ENCODE measurements at places on chromosomes 5 and 9.

GRCh38 chr5:145350513-145350912, 484.6 kb downstream of the PRELID2 start:
- no peak for DNase-seq

GRCh38 chr5:142012186-142012785, 541 bp downstream of the GNPDA1 start:
- peak; percentile 28 for DNase-seq

DNA sequence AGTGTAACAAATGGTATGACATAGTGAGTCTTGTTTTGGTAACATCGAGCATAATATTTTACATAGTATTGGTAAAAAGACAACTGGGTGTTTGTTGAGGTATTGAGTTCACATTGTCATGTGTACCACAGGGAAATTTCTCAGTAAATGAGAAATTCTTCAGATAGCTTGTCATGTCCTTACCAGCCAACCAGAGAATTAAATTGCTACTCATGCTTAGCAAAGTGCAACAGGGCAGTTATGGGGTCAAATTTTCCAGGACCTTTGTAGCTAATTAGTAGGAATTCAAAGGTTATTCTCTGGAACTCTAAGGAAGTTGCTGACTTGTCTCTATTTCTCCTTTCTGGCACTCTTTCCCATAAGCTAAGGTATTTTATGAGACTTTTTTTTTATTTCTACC, 595.7 kb downstream of the EFNA5 start:
- no peak for DNase-seq

DNA sequence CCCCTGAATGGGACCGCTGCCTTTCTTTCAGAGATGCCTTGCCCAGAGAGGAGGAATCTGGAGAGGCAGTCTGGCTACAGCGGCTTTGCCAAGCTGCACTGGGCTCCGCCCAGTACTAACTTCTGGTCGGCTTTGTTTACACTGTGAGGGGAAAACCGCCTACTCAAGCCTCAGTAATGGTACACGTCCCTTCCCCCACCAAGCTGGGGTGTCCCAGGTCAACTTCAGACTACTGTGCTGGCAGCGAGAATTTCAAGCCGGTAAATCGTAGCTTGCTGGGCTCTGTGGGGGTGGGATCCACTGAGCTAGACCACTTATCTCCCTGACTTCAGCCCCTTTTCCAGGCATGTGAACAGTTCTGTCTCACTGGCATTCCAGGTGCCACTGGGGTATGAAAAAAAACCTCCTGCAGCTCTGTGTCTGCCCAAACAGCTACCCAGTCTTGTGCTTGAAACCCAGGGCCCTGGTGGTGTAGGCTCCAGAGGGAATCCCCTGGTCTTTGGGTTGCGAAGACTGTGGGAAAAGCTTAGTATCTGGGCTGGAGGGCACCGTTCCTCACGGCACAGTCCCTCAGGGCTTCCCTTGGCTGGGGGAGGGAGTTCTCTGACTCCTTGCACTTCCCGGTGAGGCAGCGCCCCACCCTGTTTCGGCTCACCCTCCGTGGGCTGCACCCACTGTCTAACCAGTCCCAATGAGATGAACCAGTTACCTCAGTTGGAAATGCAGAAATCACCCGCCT, 171.2 kb downstream of the CWC27 start:
- DNase-seq: peak; percentile 70

DNA sequence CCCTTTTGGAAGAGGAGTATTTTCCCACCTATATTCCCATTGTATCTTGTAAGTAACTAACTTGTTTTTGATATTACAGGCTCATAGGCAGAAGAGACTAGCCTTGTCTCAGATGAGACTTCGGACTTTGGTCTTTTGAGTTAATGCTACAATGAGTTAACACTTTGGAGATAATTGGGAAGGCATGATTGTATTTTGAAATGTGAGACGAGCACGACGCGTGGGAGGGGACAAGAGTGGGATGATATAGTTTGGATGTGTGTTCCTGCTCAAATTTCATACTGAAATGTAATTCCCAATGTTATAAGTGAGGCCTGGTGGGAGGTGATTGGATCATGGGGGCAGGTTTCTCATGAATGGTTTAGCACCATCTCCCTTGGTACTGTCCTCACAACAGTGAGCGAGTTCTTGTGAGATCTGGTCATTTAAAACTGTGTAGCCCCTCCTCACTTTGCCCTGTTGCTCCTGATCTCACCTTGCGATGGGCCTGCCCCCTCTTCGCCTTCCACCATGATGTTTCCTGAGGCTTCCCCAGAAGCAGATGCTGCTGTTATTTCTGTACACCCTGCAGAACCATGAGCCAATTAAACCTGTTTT, 721.5 kb upstream of the CTNND2 start:
- no peak for DNase-seq

DNA sequence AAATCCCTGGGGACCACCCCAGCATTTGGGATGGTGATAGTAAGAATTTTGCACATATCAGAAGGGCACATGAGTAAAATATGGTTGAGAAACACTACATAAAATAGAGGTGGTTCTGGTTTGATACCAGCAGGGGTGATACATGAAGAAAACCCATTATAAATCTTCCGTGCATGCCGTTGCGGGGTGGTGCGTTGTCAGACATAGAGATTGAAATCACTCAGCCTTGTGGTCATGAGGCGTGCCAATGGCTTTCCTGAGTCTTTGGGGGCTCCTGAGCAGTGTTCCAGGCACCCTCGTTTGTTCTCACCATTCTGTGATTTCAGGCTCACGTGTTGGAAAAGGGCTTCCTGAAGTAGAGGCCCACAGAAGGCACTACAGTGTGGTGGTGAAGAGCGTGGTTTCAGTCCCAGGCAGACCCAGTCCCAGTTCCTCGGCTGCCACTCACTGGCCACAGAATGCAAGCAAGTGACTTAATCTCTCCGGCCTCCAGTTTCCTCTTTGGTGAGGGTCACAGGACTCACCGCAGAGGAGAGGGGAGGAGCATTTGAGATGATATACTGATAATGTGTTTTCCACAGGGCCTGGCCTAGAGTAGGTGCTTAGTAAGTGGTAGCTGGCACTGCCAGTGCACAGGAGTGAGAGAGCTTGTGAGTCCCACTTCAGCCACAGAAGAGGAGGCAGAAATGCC, 20.5 kb upstream of the GLRX start:
- peak; percentile 68 for DNase-seq

- DNase-seq: no peak
Measured at GRCh38 chr5:882253-883183, 10.1 kb downstream of the BRD9 start.

GRCh38 chr9:104682642-104683041, 11.7 kb upstream of the OR13D1 start:
- no peak for DNase-seq

GRCh38 chr9:123121457-123121856, 88.0 kb downstream of the GPR21 start:
- DNase-seq: no peak

DNA sequence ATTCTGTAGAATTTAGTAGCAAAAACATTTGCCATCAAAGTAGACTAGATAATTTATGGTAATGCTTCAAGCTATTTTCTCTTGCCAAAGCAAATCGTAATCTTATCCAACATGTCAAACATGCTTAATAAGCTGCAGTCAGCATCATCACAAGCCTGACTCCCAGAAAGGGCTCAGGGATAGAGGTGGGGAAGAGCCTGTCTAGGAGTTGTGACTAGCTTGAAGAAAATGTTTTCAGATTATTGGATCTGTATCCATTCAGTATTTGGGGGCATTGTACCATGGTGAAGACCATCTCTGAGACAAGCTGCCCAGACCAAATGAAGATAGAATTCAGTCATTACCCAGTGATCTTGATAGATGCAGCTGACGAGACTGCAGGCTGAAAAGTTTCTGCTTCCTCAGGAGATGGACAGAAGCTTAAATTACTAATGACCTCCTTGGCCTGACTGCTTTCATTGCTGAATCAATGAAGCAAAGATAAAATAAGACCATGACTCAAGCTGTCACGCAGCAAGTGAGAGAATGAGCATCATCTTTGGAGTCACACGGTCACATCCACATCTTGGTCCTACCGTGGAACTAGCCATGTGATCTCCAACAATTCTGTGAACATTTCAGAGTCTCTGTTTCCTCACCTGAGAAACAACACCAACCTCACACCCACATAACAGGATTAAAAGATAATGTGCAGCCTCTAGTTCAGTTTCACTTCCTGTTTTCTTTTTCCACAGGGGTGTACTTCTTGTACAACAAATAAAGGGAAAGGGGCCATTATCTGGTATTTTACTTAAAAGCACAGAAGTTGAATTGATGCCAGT, 9.4 kb downstream of the ERAP2 start:
- DNase-seq: no peak

DNA sequence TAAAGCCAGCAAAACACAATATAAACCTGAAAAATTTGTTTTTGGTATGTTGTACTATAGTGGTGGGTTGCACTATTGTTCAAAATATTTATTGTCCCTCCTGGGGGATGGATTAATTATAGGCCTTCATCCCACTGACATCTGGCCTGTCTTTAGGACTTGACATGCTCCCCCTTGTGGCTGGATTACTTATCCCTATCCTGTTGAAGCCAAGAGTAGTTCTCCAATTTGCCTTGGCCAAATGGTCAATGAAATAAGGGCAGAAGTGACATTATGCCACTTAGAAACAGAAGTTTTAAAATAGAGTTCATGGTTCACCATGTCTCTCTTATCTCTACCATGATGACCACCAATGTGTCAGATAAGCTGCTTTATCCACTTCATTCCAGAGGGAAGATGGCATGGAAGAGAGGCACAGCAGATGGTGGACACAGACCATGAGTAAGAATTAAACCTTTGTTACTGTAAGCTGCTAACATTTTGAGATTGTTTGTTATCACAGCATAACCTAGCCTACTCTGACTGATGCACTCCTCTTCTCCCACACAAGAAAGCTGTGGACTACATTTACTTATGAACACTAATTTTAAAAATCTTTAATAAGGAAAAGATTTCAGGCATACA, 29.2 kb upstream of the ARHGEF28 start:
- no peak for DNase-seq

DNA sequence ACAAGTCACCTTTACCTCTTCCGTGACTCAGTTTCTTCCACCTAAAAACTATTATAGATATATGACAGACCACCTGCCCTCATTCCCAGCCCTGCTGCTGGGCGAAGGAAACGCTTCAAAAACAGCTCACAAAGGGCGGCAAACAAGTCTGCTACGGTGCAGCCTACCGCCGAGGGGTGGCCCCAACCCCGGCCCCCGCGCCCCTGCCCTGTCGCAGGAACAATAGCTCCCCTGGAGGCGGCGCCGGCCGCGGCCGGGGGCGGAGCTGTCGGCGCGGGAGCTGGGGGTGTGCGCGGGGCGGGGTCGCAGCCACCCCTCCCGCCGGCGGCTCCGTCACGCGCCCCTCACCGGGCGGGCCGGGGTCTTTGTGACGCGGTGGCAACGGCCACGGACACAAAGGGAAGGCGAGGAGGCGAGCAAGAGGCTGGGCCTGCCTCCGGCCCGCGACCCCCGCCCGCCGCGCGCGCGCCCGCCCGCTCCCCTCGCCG, at the start of gene TMEFF1:
Gene TMEFF1, plus strand, starts transcription at position 362 of the 488 bp plus-strand sequence. CDS start 396 bp downstream, outside the sequence.
- no peak for DNase-seq

- no peak for DNase-seq
Measured at GRCh38 chr5:66655395-66656324, 59.5 kb downstream of the MAST4 start.

- peak; percentile 34 for DNase-seq
Measured at GRCh38 chr5:36444582-36445418, 143.1 kb upstream of the RANBP3L start.

DNA sequence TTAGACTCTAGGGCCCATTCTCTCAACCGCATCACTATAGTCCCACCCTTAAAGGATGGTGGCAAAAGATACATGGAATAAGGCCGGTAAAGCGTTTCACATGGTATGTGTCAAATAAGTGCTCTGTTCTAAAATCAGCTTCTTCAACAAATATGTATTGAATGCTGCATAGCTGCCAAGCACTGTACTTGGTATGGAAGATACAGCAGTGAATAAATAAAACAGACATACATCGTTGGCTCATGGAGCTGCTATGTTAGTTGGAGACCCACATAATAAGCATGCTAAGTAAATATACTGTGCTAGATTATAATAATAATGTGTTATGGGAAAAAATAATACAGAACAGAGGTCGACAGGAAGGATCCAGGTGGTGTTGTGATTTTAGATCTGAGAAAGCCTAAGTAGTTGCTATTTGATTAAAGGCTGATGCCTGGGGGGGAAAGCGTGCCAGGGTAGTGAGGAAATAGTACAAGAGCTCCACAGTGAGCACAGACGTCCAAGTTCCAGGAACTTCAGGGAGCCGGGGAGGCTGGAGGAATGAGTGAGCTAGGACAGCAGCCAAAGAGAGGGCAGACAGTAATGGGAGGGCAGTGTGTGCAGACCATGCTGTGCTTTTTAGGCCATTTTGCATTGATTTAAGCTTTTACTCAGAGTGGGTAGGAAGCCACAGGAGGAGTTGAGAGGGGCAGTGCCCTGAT, 93.7 kb downstream of the JAKMIP2 start:
- peak; percentile 41 for DNase-seq

- DNase-seq: no peak
Measured at GRCh38 chr5:55896663-55897062, 45.5 kb downstream of the IL31RA start.

GRCh38 chr5:40521108-40521785, 158.5 kb upstream of the PTGER4 start:
- DNase-seq: no peak

- DNase-seq: peak; percentile 12
Measured at GRCh38 chr9:18473652-18474279, at the start of gene ADAMTSL1. ADAMTSL1 (plus strand) TSS chr9:18474153; CDS start chr9:18474233, 80 bp downstream.

DNA sequence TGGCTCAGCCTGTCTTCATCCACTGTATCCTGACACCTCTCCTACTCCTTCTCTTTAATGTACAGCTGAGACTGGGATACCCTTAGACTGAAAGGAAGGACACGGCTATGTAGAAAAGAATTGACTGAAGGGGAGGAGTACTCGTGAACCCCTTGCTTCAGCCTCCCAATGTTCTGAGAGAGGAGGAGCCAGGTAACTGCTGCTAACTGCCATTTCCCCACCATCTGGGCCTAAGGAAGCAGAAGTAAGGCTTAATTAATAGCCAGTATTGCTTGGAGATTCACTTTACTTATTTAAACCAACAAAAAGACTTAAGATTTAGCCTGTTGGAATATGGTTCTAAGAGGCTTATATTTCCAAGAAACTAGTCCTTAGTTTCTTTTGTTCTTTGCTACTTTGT, 18.8 kb upstream of the RGS3 start:
- DNase-seq: no peak

- DNase-seq: no peak
Measured at GRCh38 chr5:25489834-25490538, 845.2 kb upstream of the CDH10 start.

DNA sequence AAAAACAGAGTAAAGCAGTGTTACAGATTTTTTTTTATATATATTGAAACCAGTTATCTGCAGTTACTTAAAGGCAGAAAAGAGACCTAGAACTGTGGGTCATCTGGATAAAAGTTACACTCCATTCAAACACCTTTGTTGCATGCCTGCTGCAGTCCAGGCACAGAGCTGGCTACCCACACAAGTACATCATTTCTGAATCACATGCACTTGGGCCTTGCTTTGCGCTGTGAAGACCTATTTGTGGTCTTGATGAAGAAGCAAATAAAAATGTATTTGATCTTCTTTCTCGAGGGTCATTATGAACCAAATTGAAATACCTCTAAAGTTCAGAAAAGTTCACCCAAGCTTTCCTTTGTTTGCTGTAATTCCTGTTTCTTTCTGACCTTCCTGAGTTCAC, 503.0 kb upstream of the ZNF608 start:
- no peak for DNase-seq

- no peak for DNase-seq
Measured at GRCh38 chr5:107982703-107983425, 312.1 kb upstream of the EFNA5 start.
